Activated T-helper 1 cell treated with anti-CD3 and anti-CD28 coated beads, Interleukin-12 subunit alpha, Interleukin-12 subunit beta, Interleukin-2, Interleukin-4 antibody, amounts not matched to agents 30 ng/mL and 10 ng/mL and 1 ng/mL, durations not matched to agents 14 hours and 24 hours and 36 hours (primary cell): ENCODE measurements at places on chromosomes 3 and 15. TPM values are rescaled to one million over a fixed set of nuclear protein-coding genes. Genes with fewer than 3 reads are reported as not detected.

PRKAR2A gene
- total RNA-seq: 34.7 and 38.8 TPM in 2 replicates

GALNT15 gene
- not detected in 2 replicates for total RNA-seq

HDDC3 gene
- 38.8 and 39.0 TPM in 2 replicates for total RNA-seq

DNA sequence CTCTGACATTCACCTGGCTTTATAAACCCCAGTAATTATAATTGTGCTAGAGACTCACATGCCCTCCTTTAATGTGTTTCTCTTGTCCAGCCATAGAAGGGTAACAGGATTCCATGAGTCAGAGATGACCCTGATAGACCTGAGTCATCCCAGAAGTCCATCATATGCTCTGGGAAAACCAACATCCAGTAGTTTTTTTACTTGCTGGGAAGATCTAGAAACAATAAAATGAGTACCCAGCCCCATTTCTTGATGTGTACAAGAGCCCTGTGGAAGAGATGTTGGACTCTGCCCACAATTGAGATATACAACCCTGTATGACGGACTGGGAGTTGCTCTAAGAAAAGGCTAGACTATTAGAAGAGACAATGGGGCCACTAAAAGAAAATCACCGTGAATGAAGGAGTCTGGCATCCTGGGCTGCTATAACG, 22.4 kb upstream of the THUMPD3 start:
- DNase-seq: no peak

GRCh38 chr3:84487296-84487695, 471.5 kb upstream of the CADM2 start:
- no peak for DNase-seq

DNA sequence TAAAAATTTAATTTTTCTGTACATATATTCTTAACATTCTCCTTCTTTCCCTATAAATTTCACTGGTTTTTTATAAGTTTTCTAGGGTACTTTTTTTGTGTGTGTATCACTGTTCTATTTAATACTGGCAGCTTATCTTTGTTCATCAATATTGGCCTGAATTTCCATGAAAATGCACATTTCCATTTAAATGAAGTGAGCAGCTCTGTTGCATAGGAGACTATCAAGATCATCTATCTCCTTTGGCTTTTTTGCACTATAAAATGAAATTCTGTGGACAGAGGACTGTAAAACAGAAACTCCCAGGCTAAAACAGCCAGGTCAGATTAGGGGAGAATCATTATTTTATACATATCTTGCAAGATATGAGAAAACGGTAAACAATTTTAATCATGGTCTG, 277.0 kb upstream of the ARL6 start:
- DNase-seq: no peak

DNA sequence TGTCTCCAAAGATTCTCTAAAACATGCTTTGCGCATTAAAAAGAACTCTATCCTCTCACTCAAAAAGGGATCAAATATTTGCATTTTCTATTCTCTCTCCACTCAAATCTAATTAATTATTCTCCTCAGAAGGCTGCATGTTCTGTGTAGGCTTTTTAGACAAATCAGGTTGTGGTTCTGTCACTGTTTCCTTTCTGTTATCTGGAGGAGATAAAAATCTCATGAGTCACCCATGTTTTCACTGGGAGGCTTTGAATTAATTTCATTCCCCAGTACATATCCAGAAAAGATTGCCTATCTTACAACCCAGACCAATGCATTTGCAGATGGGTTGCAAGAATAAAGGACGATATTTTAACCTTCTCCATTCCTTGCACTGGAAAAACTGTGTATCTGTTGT, 446.5 kb downstream of the GRM7 start:
- DNase-seq: no peak

- no peak for DNase-seq
Observed at GRCh38 chr3:59046839-59047238, 3.0 kb downstream of the CFAP20DC start.
